HL-60 (cell line): ENCODE measurements at places on chromosomes 12 and 14.

DNA sequence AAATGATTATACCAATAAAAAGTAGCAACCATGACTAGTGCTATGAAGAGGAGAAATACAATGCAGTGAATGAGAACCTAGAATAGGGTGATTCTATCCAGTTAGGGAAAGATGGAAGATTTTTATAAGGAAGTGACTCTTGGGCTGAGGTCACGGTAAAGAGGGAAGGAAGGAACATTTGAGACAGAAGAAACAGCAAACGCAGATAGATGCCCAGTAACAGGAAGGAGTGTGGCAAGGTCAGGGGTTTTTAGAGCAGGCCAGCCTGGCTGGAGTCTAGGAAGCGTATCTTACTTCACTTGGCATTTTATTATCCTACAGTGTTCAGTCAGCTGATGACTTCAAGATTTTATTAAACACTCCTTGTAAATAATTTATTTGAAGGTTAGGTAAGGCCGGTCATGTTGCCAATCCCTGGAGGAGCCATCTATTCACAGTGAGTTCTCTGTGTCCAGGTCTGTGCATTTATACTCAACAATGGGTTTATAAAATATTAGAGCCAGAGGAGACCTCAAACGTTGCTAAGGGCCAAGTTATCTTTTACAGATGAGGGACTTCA is 170.6 kb downstream of the PRKCH start:
- no peak for DNase-seq

DNA sequence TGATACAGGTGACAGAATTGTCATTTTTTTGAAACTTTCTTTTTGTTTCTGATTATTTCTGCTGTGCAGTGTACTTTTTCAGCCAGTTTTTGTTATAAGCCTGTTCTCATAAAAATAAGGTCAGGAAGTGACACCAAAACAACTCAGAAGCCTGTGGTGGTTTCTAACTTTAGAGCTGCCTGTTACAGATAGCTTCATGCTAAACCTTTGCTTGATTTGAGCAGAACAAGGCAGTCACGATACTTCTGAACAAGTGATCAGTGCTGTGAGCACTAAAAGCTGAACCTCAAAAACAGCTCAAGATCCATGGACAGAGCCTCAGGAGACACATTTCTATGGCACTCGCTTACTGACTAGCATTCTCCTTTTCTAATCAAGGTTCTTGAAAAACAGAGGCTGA is 82.0 kb downstream of the PRKCH start:
- no peak for DNase-seq

DNA sequence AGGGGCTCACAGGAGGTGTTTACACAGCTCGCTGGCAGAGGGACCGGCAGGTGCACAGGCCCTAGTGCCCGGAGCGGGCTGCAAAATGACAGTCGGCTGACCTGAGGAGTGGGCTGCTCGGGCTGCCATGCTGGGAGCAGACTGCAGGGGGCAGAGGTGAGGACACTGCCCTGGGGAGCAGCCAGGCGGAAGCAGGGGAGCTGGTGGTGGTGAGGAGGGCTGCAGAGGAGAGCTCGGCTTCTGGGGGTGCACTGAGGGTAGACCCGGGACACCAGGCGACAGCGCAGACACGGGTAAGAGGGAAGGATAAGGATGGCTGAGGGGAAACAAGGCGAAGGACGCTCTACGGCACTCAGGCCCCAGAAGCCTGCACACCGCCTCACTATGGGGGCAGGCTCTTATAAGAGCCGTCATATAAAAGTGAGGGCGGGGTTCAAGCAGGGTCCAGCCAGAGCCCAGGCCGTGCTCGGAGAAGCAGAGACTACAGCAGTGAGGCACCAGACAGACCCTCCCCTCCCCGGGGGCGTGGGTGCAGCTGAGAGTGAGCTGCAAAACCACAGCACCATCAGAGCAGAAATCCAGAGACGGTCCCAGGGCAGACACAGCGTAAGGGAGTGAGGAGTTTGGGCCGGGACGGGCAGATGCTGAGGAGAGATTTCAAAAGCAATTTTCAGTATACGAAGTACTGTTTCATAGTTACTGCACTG is 62.5 kb downstream of the CCDC88C start:
- DNase-seq = no peak

DNA sequence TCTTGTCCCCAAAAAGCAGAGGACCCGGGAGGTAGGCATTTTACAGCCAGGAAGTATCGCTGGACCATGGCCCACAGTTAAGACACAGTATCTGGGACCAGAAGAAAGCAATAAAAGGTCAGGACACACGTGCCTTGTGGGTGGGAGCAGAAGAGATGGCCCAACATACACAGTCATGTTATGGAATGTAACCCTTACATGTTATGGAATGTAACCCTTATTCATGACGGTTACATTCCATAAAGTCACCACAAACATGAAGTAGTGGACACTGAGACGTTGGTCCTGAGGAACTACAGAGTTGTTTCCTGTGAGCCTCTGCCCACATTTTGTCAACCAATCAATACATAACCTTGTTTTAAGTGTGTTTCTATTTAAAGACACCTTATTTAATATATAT is 285.6 kb upstream of the FKBP4 start:
- no peak for DNase-seq
